Spleen (tissue), 13 donors: ENCODE measurements at places on chromosomes 2 and 18. TPM values are rescaled to one million over a fixed set of nuclear protein-coding genes. Genes with fewer than 3 reads are reported as not detected.

DNA sequence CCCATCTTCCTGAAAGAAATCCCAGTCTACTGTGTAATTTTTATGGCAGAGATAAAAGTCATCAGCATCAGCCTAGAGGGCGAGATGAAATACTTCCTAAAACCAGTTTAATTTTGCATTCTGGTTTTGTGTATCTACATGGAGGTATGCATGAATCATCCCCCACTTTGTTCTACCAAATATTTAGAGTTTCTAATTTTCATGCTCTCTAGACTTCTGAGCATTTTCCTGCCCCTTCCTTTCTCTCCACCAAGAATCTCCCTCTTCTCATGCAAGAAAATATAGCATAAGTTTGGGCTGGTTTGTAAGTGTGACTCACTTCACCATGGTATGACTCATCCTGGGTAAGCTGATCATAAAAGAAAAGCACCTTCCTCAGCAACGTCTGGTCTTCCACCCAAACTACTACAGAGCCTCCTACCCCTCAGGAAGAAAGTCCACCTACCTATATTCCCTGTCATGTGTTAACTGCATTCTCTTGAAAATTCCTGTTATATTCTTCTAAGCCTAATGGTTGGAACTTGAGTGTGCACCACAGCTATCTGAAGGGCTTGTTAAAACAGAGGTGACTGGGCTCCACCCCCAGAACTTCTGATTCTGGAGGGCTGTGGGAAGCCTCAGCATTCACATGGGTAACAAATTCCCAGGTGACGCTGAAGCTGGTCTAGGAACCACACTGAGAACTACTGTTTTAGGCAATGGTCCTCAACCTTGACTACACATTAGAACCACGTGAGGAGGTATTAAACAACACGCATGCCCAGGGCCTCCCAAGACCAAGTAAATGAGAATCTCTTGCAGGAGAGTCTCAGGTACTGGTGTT, 37.4 kb upstream of the RAPGEF4 start:
- no peak for DNase-seq

DNA sequence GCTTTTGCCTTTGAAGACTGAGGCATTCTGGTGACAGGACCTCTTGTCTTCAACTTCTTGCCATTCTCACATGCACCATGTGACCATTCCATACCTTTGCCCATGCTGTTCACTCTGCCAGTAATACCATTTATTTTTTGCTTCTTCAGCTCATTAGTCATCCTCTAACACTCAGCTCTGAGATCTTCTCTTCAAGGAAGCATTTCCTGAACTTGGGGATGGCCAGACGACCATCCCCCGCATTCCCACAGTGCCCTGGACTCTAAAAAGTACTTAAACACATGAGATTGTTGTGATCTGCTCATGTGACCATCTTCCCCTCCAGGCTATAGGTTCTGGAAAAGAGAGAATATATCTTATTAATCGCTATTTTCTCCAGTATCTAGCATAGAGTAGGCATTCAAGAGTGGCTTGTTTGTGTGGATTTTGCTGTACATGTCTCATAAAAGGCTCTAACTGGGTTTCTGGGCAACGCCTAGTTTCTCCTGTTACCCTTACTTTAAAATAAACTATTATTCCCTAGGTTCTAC, 33.9 kb downstream of the PAX3 start:
- no peak for DNase-seq

Gene CPLX4
- polyA plus RNA-seq, result not detected

DNA sequence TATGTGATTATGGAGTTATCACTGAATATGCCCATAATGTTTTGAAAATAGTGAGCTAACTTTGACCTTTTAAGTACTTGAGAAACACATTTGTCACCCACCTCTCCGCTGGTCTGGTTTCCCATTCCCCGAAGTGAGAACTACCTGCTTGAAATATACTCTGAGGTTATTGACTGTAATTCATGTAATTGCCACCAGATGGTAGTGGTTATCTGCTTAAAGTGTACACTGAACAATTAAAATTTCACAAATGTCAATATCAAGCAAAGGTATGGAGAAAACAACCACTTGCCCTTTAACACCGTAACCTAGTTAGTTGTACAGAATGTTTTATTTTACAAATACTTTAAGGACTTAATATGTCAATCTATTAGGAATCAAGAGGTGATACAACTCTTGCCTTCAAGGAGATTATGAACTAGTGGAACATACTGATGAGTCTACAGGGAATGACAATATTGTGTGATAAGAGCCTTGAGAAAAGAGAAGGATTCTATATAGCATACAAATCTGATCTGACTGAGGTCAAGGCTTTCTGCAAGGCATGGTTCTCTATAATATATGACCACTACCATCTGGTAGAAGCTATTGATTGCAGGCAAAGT, 316.8 kb upstream of the KCNH7 start:
- no peak for DNase-seq

GRCh38 chr18:75211953-75212750, 1.6 kb downstream of the TSHZ1 start:
- DNase-seq, result peak; percentile 89

DNA sequence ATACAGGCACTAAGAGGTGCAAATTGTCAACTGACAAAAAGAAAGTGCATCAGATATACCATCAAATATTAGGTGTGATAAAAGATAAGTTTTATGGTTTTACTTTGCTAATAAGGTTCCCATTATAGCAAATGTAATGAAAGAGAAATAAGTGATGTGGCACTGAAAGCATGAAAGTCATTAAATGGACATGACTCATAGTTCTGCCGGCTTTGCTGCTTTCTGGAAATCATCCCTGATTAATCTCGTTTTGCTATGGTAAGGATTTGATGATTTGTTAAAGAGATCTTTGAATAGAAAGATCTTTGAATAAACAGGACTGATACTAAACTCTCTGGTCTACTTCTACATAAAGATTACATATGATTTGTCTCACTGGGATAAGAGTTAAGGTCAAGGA, 72.7 kb downstream of the CLIP4 start:
- DNase-seq, result no peak

DNA sequence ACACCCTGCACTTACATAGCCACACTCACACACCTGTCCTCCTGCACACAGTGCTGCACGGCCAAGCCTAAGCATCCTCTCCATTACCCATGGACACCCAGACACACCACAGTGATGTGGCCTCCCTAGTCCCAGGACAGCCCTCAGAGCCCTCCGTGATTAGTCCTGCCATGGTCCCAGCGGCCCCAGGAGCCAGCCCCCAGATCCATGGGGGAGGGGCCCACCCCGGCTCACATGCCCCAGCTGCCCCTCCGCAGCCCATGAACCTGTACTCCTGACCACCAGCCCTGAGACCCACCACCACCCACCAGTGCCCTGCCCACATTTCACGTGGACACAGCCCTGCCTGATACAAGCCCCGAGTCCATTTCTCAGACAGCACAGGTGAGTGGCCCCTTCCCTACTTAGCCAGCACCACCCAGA, 8.1 kb upstream of the DUSP2 start:
- peak; percentile 74 for DNase-seq

- DNase-seq, result no peak
Measured at GRCh38 chr2:7604456-7604855, 687.2 kb downstream of the RNF144A start.

DNA sequence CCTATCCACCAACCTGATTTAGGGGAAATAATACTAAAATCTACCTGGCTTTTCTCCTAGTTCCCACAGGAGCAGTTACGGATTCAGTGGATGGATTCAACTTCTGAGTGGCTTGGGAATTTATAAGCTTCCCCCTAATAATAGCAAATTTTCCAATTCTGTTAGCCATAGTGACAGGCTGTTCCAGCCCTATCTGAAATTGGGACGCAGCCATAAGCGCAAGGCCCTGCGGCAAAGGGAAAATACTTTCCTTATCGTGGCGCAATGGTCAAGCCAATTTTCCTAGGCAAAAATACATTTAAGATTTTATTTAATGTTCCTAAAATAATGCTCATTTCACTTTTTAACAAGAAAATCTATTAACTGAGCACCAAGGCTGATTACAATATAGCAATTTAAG, 49.7 kb downstream of the CDH2 start:
- no peak for DNase-seq

GRCh38 chr2:131034122-131035051, 58.9 kb downstream of the FAM168B start:
- DNase-seq, result peak; percentile 75

Gene ACTR3
- 118 TPM for polyA plus RNA-seq

- no peak for DNase-seq
Measured at GRCh38 chr2:18668221-18668620, 78.9 kb upstream of the NT5C1B start.

- no peak for DNase-seq
Measured at GRCh38 chr2:135424849-135425248, 106.2 kb downstream of the ZRANB3 start.

GRCh38 chr2:85430752-85431569, 12.4 kb downstream of the SH2D6 start:
- DNase-seq, result no peak

GRCh38 chr2:9178110-9178903, 28.3 kb upstream of the ASAP2 start:
- DNase-seq, result no peak

GRCh38 chr18:45565280-45565970, 49.9 kb upstream of the SLC14A2 start:
- no peak for DNase-seq

DNA sequence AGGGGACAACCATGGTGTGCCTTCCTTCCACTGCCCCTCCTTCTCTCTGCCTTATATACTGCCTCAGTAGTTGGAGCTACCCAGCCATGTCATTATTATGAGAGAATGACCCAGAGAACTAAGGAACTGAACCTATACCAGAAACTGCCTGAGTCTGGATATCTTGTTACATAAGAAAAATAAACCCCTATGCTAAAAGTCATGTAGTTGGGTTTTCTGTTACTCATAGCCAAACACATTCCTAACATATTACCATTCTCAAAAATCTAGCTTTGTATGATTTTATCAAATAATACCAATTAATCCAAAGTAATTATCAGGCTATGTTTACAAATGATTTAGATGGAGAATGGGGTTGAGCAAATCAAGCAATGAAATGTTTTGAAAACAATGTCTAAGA, 15.0 kb upstream of the KLF7 start:
- DNase-seq, result no peak

DNA sequence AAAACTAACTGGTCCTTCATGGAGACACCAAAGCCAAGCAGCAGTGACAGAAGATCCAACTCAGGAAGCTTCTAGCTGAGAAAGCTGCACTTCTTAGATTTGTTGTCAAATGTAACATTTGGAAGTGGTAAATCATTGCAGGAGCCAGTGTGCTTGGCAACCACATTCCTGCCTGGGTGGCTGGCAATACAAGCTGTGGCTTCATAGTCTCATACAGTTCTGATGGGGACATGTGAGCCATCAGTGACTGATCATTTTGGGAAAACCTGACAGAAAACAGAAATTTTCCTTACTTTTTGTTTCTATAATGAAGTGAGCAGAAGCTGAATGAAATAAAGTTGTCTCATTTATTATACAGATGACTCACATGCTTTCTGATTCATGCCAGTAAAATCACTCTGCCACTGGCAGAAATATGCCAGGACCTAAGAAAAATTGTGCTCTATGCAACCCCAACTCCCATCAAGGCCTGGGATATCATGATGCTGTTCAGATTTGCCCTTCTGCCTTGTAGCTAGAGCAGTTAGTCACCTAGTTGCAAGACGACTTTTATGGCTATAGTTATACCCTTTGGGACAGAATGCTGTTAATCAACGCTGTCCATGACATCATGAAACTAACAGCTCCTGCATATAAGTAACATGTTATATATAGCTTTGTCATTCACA, 508.1 kb downstream of the ADCYAP1 start:
- no peak for DNase-seq

GRCh38 chr18:36295214-36295613, 2.3 kb upstream of the FHOD3 start:
- no peak for DNase-seq
